ENCODE measurements at places on chromosomes 13 and 19.

- no peak for DNase-seq
Measured at GRCh38 chr13:18952225-18953016, 229.2 kb downstream of the TUBA3C start.

- no peak for DNase-seq
Measured at GRCh38 chr19:3450796-3451411, 29.4 kb downstream of the SMIM24 start.

GRCh38 chr13:98298599-98298998, 121.5 kb upstream of the RNF113B start:
- no peak for DNase-seq

- no peak for DNase-seq
Measured at GRCh38 chr19:43581467-43581866, 5.9 kb downstream of the PINLYP start.

DNA sequence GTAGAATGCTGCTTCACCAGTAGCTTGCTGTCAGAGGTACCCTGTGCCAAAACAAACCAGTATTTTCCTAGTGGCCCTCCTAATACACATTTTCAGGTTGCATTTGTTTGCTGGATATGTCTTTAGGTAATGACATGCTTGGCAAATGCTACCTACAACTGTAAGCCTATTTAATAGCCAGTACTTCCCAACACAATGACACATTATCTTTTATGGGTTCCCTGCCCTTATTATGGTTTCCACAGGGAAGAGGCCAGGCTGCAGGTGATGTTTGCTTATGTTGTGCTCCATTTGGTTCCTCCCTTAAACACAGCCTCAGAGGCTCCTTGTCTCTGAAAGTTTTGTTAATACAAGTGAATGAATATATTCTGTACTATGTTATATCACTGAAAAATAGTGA, 24.7 kb downstream of the FRY start:
- DNase-seq, result no peak
